Hematopoietic multipotent progenitor cell treated with erythropoietin and hydrocortisone succinate and interleukin-3 and kit ligand, for 6 days (in vitro differentiated cells): ENCODE measurements at places on chromosomes 7 and 10.

DNA sequence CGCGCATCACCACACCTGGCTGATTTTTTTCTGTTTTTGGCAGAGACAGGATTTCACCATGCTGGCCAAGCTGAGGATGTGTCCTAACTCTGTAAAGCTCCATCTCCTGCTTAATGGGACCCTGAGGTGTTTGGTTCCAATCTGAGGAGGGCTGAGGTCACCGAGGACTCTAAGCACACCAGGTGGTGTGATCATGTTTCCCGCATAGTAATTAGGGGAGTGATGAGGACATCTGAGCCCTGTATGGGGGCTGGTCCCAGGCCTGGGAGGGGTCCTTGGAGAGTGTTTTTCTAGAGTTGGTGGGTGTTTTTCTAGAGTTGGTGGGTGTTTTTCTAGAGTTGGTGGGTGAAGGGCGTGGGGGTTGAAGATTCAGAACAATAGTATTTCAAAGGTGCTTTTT lies 3.0 kb upstream of the ABHD11 start:
- no peak for DNase-seq

- DNase-seq: no peak
Observed at GRCh38 chr10:109887243-109887642, 36.1 kb downstream of the XPNPEP1 start.

GRCh38 chr7:7972128-7972527 lies 3.5 kb downstream of the GLCCI1 start:
- no peak for DNase-seq

GRCh38 chr7:91264924-91265681 lies 870 bp downstream of the FZD1 start:
- peak; percentile 77 for DNase-seq

- DNase-seq: no peak
Observed at GRCh38 chr7:122974229-122974628, 21.3 kb downstream of the TAS2R16 start.

DNA sequence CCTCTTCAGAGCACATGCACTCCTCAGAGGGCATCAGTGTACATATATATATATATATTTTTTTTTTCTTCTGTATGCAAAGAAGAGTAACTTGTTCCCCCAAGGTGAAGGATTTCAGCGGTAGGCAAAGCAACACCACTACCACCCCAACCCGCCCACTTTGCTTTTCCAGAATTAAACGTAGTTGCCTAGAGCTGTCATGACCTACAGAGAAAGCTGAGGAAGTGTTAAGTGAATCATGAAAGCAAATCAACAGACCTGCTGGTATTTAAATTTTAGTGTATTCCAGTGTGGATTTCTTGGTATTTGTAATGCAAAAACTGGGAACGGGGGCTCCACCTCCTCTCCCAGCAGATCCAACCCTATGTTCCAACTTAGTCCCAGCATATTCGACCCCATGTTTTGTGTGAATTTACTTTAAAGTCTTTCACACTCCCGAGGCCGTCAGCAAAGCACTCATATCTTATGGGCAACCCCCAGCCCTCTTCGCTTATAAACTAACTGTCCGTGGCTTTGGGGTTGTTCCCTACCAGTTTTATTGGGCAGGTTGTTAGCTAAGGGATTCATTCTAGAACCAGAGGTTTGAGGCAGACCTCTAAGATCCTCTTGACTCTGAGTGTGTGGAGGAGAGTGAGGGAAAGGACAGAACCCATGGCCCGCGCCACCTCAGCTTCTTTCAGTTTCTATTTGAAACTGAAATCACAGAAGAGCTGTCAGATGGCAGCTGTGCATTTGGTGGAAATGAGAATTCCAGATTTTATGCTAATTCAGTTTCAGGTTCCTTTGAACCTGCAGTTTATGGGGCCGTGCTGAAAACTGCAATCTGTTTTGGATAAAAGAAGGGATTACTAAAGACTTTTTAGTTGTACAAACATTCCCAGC lies 450.2 kb upstream of the GALNT17 start:
- no peak for DNase-seq

DNA sequence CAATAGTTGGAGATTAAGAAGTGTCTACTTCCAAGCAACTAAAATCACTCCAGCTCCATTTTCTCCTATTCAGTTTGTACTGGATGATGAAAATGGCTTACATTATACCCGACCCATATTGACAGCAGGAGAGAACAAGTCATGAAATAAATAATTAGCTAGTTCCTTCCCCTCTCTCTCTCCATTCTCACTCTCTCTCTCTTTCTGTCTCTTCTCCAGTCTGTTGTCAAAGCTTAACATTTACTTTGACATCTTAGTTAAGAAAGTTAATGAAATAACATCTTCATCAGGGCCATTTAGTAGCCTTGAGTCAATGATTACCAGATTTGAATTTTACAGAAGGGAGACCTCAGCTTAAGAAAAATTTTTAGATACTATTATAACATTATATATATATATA lies 138.5 kb downstream of the ARID5B start:
- no peak for DNase-seq

- no peak for DNase-seq
Observed at GRCh38 chr7:7180725-7181449, 1.5 kb upstream of the C1GALT1 start.
